ENCODE measurements at places on chromosomes 5 and 9.

GRCh38 chr5:143145243-143146160, 258.0 kb downstream of the NR3C1 start:
- no peak for DNase-seq

DNA sequence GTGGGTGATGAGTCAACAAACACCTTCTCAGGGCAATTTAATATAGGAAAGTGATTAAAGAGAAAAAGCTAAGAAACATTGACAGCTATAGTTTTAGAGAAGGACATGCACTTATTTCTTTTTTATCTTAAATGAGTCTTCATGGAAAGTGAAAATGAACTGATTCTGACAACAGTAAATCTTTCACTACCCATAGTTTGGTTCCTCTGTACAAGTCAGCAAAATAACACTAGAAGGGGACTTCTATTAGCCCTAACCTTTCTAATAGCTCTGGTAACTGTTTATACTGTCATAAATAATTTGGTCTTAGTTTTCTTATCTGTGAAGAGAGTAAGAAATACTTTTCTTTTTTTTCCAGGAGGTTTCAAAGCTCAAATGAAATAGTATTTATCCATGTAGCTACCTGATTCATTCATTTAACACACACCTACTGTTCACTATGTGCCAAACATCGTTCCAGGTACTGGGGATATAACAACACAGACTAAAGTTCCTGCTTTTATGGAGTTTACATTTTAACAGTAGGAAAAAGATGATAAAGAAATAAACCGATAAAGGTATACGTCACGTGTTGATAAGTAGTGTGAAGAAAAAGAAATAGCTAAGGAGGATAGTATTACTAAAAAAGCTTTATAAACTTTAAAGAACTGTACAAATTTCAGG, 148.2 kb downstream of the PCSK1 start:
- no peak for DNase-seq

- no peak for DNase-seq
Measured at GRCh38 chr5:138706655-138707480, 46.4 kb upstream of the CTNNA1 start.

- DNase-seq, result no peak
Measured at GRCh38 chr9:101480386-101480785, 44.8 kb upstream of the ALDOB start.

DNA sequence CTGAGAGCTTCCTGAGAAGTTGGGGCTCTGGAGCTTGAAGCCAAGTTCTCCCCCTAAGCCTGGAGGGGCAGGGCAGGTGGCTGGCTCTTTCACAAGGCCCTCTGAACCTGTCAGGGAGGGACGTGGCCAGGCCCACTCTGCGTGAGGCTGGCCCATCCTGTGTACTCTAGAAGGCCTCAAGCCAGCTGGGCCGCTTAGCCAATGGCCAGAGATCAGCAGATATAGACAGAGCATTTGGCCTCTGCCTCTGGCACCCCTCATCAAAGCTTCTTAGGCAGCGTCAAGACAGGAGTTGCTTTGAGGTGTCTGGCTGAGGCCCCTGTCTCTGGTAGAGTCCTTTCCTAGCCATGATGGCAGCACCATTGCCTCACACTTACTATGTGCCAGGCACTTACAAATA, 105.6 kb downstream of the FGF18 start:
- no peak for DNase-seq

- DNase-seq, result no peak
Measured at GRCh38 chr9:112750764-112751055, 150 bp downstream of the SNX30 start.

DNA sequence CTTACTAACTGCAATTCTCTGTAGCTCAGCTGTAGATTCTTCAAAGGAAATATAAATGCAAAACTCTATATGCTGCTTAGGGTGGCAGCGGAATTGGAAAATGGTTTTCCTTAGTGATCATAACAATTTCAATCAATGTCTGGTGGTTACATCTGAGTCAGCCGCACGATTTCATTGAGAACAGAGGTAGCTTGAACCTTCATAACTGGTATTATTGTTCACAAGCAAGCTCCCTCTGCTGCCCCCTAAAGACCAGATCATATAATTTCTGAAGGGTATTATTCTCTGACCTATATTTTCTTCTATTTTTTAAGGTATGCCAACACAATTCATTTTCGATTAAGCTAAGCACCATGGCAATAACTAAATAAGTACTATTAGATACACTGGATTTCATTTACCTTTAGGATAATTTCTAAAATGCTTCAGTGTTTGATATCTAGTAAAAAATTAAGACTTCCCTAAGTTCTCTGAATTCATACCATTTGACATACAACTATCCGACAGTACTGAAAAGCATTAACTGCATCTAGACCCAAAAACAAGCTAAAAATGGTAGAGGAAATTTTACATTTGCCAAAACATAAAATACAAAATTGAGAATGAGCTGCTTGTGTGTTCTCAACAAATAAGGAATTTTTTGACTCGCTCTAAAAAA, 181.1 kb upstream of the SPEF2 start:
- no peak for DNase-seq

DNA sequence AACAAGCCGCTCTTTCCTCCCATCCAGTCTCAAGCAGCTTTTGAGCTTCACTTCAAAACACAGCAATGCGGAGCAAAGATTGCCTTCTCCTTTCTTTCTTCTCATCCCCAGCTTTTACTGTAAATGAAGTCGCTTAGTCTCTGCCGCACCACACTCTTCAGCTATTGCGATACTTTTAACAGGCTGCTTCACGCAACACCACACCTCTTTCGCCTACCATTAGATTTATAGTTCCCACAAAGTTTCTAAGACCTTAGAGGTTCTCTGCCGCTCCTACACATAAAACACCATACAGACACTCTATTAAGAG, 711 bp downstream of the PGGT1B start:
- no peak for DNase-seq

GRCh38 chr5:1278656-1279442, 16.0 kb downstream of the TERT start:
- DNase-seq, result no peak

DNA sequence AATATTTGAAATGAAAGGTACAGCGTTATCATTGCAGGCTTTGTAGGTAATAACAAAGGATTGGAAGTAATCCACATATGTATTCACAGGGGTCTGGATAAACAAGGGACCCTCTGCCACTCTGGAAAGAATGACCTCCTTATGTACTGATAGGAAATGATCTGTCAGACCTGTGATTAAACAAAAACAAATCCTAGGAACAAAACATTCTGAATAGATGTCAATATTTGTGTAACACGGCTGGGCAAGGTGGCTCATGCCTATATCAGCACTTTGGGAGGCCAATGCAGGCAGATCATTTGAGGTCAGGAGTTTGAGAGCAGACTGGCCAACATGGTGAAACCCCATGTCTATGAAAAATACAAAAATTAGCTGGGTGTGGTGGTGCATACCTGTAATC, 42.3 kb downstream of the NSUN2 start:
- DNase-seq, result no peak

- no peak for DNase-seq
Measured at GRCh38 chr5:6389946-6390530, 11.7 kb upstream of the MED10 start.

DNA sequence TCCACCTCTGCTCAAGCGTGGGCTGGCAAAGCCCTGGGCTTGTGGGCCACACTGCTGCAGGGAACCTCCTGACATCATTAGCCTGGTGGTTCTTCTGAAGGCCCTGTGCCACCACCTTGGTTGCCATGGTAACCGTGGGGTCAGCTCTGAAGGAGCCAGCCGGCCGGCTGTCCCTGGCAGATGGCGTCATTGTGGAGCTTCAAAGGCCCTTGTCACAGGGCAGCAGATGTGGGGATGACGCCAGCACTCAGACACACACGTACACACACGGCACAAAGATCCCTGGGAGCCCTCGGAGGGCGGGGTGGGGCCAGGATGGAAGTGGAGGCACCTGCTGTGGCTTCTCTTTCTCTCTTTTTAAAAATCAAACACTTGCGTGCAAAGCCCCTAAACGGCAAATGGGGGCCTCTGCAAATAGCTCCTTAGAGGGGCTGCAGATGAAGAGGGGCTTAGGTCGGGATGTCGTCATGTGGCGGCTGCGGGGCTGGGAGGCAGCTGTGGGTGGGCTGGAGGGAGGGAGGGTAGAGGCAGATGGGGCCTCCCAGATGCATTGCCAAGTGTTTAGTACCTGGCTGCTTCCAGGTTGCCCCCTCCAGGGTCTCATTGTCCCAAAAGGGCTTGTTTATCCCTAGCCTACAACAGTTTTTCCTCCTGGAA, 19.5 kb upstream of the RPL26L1 start:
- no peak for DNase-seq

- no peak for DNase-seq
Measured at GRCh38 chr5:78727786-78728761, 79.5 kb upstream of the LHFPL2 start.

DNA sequence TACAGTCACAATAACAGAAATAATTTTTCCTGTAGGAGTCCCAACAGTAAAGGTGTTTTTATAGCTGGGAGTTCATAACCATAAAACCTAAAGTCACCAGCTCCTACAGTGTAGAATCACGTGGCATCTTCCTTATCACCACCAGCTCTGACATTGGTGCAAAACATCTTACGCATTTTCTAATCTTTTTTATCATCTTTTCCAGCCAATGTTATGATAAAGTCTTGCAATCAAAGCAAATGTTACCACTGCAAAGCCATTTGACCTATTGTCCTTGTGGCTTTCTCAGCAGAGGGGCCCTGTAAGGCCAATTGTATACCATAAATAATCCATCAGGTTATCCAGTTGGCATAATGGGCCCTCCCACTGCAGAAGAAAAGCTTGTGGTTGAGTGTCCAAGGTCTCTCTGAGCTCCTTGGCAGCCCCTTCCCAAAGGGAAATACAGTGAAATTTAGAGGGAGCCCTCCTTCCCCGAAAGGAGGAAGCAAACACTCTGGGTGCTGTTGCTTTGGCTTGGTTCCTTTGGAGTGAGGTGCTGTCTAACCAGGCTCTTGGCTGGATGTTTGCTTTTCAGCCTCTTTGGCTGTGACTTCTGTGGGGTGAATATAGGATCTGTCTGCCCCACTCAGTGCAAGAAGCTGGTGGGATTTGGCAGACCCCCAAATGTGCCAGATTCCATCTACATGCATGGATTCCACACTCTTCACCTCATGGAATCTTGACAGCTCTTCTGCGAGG, 29.3 kb upstream of the CPEB4 start:
- DNase-seq, result no peak

GRCh38 chr9:79674052-79674777, 102.5 kb downstream of the TLE4 start:
- DNase-seq, result no peak

DNA sequence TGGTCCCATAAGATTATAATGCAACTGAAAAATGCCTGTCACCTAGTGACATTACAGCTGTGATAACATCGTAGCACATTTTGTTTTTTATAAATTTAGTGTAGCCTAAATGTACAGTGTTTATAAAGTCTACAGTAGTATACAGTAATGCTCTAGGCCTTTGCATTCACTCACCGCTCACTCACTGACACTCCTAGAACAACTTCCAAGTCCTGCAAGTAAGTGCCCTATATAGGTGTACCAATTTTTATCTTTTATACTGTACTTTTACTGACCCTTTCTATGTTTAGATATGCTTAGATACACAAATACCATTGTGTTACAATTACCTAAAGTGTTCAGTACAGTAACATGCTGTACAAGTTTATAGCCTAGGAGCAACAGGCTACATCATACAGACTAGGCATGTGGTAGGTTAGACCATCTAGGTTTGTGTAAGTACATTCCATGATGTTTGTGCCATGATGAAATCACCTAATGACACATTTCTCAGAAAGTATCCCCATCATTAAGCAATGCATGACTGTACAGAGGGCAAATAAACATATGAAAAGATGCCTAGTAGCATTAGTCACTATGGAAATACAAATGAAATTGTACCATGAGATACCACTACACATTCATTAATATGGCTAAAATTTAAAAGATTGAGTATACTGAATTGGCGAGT, 127.6 kb downstream of the TRPM6 start:
- no peak for DNase-seq

DNA sequence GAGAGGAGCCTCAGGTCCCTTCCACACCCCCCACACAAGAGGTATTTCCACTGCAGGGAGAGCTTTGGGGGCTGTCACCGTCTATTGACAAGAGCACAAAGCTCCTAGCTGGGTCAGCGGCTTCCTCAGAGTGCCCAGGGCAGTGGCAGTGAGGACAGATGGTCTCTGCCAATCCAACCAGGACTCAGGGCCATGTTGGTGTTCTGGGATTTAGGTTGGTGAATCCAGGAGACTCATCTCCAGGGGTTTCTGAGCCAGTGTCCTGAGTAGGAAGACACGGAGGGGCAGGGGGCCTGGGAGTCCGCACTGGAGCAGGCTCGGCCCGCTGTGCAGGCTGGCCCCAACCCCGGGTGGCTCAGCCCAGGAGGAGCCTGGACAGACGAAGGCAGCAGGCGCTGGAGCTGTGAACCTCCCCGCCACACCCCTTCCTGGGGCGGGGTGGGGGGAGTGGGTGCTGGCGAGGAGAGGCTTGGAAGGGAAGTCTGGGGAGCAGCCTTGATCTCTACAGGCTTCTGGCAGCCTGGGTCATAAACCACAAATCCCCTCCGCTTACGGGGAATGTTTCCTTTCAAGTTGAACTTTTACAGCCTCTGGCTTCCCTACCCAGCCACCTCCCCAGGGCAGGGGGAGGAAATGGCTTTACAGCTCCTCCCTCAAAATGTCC, 19.6 kb downstream of the CRB2 start:
- DNase-seq, result peak; percentile 78

DNA sequence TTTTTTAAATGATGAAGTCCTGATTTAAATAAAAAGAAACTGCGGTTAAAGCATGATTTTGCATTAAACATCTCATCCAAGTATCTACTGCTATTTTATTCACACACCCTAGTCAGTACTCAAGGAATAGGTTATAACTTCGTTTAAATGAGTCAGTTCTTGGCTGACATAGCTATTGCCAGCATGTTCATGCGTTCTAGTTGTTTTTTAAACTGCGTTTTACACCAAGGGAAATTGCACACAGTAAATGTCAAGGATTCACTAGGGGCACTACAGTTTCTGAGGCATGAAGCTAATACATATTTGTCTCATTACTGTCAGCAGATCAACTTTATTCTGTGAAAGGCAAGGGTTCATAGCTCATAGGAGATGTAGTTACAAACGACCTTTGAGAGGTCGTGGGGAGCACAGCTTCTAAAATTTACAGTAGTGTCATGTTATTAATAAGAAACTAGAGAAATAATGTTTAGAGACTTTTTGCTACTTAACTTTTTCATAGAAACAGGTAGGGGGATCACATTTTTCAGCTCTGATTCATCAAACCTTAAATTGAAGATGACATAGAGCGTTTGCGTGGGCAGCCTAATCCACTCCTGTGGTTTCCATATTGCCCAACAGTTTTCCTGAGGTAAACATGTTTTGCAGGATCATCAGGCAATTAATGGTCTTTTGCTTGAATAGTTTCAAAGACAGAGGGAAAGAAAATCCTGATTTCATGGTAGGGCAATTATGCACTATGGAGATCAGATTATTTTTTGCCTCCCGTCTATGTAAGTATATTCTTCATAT, 2222.7 kb upstream of the WWC1 start:
- no peak for DNase-seq
